NCI-H774 (cell line): ENCODE measurements at places on chromosomes 4 and X.

DNA sequence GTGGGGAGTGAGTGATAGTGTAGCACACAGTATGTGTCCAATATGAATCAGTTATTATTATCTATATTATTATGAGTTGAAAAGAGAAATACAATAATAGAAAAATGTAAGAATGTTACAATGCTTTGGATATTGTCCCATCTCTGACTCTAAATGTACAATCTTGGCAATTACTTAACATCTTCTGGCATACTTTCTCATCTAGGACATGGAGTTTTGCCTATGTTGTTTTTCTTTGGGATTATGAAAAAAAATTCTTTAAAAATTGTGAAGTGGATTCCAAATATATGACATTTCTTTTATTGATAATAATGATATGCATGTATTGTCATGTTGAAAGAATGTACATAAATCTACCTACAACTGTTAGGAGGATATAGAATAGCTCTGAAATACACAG is 84.1 kb downstream of the TBCK start:
- DNase-seq = no peak

GRCh38 chr4:70976252-70976651 is 17.2 kb upstream of the DCK start:
- no peak for DNase-seq

- DNase-seq = no peak
These were observed 150.6 kb downstream of the SPATA18 start for GRCh38 chr4:52201715-52202114.

DNA sequence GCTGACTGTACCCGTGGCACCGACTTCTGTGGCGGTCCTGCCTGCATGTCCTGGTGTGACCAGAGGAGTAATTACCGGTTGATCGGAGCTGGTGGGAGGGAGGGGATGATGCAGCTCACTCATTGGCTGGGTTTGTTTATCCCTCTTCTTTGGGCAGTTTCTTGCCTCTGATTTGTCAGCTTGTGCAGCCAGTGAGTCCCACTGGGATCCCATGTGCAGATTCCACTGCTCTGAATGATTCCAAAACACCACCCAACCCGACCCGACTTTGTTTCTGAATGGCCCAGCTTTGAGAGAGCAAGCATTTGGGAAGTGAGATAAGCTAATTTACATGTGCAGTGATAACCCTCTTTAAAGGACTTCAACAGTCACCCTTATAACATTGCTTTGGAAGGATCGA is 13.8 kb downstream of the FHDC1 start:
- DNase-seq = no peak

GRCh38 chr4:142322996-142323395 is 523.1 kb downstream of the INPP4B start:
- DNase-seq = no peak

GRCh38 chrX:134752558-134752957 is 94.3 kb upstream of the PLAC1 start:
- DNase-seq = no peak
